ENCODE measurements at places on chromosomes 2 and 18.
A peak's percentile ranks its signal among the peaks of the same experiment; 100 is the strongest.

GRCh38 chr2:15640261-15640711, 48.6 kb downstream of the DDX1 start:
- peak; percentile 95 for DNase-seq

DNA sequence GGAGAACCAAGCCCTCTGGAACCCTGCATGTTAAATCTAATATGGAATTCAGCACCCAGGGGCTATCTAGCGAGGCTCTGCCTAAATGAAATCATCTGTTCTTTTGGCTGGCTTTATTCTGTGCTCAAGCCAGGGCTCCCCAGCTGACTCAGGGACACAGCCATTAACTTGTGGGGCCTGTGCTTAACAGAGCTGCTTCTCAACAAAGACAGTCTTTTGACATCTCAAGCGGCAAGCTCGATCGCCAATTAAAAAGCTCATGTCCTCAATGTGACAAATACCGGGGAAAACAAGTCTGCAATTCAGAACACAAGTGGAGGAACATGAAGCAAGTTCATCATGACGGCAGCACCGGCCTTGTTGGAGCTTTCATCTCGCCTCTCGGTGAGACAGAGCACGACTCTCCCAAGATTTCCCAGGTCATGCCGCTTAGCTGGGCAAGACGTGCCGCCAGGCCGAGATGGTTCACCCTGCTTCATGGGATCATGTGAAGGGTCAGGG, 64.9 kb downstream of the KLHL29 start:
- DNase-seq, result no peak

- DNase-seq, result no peak
Measured at GRCh38 chr2:119352357-119352756, 14.3 kb downstream of the C2orf76 start.

GRCh38 chr2:170213651-170214050, 35.7 kb downstream of the MYO3B start:
- no peak for DNase-seq

DNA sequence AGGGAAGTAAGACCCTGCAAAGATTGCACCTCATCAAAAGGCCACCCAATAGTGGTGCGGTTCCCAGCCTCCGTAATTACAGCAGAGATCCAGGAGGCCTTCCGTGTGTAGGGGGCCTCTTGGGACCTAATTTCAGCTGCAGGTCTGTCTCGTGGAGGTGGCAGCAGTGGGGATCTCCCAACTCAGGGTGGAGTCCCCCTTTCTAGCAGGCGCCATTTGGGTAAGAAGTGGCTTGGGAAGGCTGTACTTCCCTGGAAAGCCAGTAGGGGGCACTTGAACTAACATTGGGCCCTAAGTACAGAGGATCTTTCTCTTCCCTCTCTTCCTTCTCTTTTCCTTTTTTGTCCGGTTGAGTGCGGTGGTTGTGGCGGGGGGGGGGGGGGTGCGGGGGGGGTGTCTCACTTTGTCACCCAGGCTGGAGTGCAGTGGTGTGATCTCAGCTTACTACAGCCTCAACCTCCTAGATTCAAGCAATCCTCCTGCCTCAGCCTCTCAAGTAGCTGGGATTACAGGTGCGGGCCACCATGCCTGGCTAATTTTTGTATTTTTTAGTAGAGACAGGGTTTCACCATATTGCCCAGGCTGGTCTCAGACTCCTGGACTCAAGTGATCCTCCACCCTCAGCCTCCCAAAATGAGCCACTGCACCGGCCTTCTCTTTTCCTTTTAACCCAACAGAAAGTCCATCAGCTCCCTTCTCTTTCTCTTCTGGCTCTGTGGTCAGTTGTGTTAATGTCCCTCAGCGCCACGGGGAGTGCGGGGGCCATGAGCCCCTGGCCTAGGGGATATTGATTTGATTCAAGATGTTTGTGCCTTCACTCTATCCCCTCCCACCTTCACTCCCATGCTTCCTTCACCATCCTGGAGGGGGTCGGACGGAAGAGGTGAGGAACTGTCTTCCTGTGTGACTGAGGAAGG, 32.0 kb downstream of the CENPO start:
- DNase-seq, result no peak

- DNase-seq, result peak; percentile 92
Measured at GRCh38 chr18:11857177-11857887, 6.1 kb downstream of the CHMP1B start.

- no peak for DNase-seq
Measured at GRCh38 chr18:7459851-7460770, 107.0 kb upstream of the PTPRM start.

DNA sequence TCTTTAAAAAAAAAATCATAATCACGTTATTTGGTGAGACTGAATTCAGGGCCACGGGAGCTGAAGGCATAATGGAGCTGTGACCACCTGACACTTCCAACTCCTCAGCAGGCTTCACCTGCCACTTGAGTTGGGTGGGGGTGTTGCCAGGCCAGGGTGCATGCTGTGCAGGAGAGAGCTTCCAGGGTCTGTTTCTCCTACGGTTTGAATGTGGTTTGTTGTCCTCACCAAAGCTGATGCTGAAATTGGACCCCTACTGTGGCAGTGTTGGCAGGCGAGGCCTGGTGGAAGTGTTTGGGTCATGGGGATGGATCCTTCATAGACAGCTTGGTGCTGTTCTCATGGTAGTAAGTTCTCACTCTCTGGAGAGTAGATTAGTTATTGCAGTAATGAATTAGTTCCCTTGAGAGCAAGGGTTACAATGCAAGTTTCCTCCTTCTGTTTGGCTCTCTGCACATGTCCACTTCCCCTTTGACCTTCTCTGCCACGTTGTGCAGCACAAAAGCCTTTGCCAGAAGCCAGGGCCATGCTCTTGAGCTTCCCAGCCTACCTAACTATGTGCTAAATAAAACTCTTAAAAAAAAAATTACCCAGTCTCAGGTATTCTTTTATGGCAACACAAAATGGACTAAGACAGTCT, 38.3 kb upstream of the ANKRD44 start:
- DNase-seq, result peak; percentile 16

DNA sequence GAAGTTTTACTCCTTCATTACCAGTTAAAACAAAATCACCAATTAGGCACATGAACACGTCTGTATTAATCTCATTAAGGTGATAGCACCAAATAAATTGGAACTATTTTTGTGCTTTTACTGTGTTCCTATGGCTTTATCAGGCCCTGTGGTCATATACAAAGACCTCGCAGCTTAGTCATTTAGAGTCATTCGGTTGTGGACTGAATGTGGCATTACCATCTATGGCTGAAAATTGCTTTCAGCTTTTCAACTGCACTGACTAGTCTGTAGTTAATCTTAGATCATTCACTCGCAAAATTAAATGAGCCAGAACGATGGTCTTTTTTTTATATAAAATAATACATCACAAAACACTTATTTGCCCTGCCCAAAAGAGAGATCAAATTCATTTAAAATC, 601.7 kb downstream of the NR4A2 start:
- no peak for DNase-seq

GRCh38 chr2:152766928-152767327, 48.5 kb downstream of the ARL6IP6 start:
- no peak for DNase-seq

- no peak for DNase-seq
Measured at GRCh38 chr2:223762853-223763252, 74.5 kb downstream of the AP1S3 start.

- DNase-seq, result no peak
Measured at GRCh38 chr2:205589479-205589878, 92.8 kb upstream of the NRP2 start.

DNA sequence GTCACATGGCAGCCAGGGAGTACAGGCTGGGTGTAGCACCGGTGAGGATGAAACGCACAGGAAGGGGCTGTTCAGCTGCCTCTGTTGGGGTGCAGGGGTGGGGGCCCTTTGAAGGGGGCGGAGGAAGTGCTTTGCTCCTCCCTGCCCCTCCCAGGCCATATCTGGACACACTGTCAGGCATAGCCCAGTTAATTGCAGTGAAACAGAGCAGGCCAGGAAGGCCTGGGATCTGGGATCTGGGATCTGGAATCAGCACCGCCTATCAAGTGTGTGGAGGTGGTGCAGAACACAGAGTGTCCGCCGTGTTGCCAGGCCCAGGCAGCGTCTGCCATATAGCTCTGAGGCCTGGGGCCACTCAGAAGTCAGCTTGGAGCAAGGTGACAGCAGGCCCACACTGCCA, 119.3 kb upstream of the MSH2 start:
- no peak for DNase-seq

DNA sequence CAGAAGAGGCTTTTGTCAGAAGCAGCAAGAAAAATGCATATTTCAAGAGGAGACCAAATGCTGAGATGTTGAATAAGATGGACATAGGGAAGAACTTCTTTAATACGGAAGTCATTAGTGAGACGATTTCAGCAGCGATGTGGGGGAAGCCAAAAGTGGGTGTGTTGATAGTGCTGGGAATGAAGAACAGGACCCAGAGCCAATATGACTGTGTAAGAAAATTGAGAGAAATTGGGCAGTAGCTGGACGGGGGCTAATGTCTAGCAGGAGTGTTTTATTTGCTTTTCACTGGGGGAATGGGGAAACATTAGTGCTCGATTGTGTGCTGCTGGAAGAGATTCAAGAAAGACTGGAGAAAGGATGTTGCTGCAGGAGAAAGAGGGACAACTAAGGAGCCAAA, 788.7 kb upstream of the KLHL29 start:
- DNase-seq, result no peak

- DNase-seq, result no peak
Measured at GRCh38 chr2:190780594-190780993, 100.0 kb upstream of the GLS start.

DNA sequence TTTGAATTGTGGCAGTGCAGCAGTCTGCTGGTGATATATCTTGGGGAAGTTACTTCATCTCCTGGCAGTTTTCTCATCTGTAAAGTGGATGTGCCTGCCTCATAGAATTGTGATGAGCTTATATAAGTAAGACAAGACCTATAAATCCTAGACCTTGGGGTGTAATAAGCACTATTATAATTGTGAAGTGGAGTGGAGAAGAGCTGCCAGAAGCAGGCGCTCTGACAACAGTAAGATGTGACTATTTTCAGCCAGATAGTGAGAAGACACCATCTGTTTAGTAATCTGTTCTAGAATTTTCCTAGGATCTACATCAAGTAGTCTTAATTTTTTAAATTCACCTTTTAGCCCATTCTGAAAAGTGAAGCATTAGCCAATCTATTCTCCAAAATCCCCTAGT, 85.6 kb upstream of the TSPYL6 start:
- DNase-seq, result peak; percentile 53

DNA sequence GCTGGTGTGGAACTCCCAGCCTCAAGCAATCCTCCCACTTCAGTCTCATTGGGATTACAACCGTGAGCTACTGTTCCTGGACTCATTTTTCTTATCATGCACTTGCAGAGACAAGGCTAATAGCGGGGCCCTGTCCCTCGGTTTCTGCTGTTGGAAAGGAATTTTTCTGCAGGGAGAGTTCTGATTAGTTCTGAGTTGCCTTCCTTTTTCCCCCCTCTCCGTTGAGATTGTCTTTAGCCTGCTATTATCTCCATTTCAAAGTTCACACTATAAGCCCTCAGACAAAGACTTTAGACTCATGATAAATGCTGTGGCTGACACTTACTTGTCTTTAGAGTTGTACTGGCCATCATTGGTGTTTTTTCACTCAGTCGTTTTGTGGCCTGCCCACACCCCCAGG, 97.2 kb downstream of the NCOA1 start:
- DNase-seq, result no peak

DNA sequence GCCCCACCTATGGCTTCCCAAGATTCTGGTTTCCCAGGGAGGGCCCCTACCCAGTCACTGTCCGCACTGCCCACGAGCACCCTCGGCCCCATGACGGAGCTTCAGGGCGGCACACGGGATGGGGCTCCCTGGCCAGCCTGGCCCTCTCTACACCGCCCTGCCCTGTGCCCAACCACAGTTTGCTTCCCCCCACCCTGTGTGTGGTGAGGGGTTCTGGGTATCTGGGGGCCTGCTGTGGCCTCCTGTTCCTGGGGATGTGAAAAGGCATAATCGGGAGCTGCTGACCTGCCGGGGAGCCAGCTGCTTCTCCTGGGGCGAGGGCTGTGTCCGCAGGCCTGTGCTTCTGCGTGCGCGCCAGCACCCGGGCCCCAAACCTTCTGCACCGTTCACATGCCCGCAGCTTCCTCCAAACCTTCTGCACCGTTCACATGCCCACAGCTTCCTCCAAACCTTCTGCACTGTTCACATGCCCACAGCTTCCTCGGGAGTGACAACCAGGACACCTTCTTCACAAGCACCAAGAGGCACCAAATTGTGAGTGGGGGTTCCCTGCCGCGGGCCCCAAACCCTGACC, 12.4 kb downstream of the ANO7 start:
- DNase-seq, result no peak

- no peak for DNase-seq
Measured at GRCh38 chr2:165494573-165494972, 25.1 kb downstream of the CSRNP3 start.

GRCh38 chr2:102593516-102593915, 25.8 kb upstream of the SLC9A2 start:
- no peak for DNase-seq

DNA sequence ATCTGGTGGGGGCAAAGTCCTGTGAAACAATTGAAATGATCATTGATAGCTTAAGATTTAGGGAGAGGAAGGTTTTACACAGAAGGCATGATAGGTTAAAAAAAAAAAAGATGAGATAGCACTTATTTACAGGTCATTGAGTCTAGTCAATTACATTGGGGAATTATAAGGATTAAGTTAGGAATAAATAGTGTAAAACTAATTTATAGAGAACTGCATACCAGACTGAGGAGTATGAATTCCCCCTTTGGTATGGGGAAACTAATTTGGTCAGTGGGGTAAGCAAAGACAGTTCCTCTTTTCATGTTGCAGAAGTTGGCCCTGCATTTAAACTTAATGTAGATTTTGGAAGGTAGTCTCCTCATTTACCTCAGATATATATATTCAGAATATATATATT, 10.8 kb downstream of the GLS start:
- no peak for DNase-seq

DNA sequence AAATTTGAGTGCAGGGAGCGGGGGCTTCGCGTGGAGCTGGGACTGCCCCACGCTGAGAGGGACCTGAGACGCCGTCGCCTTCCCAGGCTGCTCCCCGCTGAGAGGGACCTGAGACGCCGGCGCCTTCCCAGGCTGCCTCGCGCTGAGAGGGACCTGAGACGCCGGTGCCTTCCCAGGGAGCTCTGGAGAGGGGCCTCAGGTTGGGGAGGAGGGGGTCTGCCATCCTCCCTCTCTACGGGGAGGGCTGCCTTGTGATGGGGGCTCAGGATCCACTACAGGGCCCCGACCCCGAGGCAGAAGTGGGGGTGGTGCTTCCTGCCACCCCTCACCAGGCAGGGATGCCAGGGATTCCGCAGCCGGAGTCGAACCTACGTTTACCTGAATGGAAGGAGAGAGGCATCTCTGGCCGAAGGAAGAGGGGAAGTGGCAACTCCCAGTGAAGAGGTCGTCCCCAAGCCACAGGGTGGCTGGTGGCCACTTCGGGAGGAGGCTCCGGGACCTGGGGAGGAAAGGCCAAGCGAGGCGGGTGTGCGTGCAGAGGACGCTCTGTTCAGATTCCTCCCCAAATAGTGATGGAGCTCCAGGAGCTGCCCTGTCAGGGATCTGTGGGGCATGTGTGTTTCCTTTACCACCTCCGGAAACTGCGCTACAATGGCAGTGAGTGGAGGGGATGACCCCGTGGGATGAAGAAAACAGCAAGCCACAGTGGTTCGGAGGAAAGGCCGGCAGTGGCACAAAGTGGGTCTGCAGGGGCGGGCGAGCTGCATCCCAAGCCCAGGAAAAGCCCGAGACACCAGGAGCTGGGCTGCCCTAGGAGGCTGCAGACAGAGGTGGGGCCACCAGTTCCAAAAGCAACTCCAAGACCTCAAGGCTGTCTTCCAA, 108.2 kb upstream of the CTDP1 start:
- DNase-seq, result no peak
